ENCODE measurements at places on chromosomes 2 and 18. TPM values are rescaled to one million over a fixed set of nuclear protein-coding genes. Genes with fewer than 3 reads are reported as not detected.
A peak's percentile ranks its signal among the peaks of the same experiment; 100 is the strongest.

DNA sequence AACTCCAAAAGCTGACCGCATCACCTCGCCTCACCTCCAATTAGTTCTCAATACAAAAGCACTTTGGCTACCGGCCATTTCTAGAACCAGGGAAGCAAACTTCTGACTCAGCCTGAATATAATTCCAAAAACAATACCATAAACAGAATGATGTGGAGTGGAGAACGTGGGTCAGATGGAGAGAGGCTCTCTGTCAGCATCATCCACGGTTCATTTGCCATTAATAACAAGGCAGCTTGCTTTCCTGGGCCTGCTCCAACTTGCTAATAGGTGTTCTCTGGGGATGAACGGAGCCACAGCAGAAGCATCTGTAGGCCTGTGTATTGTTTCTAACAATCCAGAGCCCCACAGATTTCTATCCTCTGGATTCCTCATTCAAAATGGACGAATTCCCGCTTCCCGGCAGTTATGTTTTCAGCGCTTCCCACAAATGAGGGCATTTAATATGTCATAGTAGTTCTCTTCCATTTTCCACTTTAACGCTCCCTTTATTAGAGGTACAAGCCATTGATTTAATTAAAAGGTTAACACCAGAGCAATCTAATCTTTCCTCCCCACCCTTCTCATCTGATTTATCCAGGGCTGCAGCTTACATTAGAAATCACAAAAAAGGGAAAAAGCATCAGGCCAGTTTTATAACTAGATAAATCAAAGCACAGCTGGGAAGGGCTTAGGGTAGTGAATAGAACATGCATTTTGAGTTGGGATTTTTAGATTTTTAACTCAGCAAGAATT is 23.2 kb upstream of the CNTNAP5 start:
- no peak for DNase-seq

The PROM2 gene
- 0.51 TPM for total RNA-seq

DNA sequence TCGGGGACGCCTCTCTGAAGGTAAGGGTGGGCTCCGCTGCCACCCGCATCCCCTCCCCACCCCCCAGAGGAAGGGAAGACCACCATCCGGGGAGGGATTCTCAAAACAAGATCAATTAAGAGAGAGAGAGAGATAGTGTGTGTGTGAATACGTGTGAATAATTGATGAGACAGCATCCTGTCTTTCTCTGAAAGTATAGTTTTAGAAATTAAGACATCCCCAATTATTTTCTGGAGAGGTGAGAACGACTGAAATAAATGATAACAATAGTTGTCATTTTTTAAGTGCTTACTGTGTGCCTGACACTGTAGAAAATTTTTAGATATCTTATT is 751 bp downstream of the IL18R1 start:
- no peak for DNase-seq

DNA sequence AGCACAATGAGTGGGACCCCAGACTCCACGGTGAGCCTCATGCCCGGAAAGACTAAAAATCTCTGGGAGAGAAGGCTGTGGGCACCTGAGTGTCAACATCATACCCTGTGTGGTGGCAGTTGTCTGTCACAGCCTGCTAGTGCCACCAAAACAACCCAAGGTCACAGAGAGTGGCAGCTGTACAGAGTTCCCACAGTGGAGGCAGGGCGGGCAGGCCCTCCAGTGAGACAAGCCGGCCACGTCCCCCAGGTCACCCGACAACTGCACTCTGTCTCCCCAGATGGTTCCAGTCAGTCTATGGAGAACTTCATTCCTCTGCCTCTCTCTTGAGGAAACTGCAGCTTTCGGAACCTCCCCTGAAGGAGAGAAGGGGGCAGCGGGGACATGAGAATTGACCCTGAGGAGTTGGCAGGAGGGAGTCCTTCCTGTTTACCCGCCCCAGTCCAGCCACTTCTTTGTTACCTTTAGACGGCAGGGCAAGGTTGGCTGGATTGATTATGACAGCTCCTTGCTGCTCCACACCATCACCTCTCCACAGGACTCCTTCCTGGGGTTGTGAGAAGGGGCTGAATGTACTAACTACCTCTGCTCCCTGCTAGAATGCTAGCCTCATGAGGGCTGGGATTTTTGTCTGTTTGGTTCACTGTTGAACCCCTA is 11.3 kb upstream of the FIGLA start:
- no peak for DNase-seq

The IL1F10 gene
- not detected for total RNA-seq

- DNase-seq, result no peak
Observed at GRCh38 chr2:236162031-236162845, 5.9 kb downstream of the GBX2 start.

DNA sequence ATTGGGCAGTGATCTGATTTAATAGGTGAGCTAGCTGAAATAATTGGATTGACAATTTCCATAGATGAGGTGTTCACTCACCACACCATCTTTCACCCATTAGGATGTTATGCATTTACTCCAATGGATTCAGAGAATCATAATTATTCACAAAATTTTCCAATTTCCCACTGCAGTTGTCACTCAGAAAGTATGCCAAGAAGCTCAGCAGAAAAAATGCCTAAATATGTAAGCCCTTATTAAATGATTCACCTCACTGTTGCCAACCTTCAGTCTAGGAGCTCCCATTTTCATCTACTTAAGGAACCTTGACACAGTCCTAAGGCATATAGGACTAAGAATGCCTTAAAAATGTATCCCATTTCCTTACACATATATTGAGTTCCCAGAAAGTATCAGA is 94.3 kb downstream of the MBD2 start:
- no peak for DNase-seq

DNA sequence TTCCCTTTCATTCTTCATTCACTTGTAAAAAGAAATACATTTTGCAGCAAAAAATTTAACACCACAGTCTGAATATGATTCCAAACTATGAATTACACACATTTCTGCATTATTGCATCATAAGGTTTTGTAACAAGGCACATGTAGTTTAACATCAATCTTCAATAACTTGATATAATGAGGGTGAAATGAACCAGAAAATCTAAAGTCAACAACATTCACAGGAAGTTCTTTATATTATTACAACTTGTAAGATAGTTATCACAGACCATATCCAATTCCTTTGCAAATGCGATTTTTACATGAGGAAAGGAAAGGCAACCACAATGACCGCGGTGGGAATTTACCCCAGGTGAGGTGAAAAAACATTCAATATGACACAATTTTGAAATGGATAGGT is 213.3 kb downstream of the NAPG start:
- no peak for DNase-seq

The AFTPH gene
- 24.4 TPM for total RNA-seq

DNA sequence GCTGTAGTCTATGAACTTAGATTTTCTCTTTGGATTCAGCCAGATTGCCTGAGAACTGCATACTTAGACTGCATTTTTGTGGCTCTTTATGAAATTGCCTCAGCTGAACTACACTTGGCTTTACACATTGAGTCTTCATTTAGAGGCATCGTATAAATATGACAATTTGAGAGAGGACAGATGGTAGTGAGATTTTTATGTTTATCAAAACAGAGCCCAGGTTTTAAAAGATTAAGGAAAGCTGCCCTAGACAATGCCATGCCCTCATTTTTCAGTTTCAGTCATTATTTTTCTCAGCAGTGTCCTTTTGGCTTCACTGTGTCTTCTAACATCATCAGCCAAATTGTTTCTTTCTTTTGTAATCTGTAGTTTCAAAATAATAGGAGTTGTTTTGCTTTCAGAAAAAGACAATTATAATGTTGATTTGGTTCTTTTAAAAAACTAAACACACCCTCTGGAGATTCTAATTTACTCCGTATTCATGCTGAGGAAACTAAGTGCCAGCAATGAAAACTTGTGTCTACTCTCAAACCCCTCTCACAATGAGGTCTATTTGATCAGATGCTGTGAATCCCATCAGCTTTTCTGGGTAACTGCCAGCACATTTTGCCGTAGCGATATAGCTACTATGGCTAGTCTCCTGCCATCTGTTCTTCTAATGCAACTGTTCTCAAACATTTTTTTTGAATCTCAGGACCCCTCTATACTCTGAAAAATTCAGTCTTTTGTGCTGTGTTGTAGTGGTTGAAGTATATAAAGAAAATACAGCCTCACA is 46.2 kb downstream of the TWSG1 start:
- DNase-seq, result no peak

- no peak for DNase-seq
Observed at GRCh38 chr2:11100130-11100529, 55.1 kb upstream of the SLC66A3 start.

The LINC00305 gene
- total RNA-seq, result not detected

GRCh38 chr18:9340472-9340871 is 5.9 kb downstream of the TWSG1 start:
- no peak for DNase-seq

GRCh38 chr2:61770298-61770697 is 83.6 kb downstream of the FAM161A start:
- no peak for DNase-seq

The TMX3 gene
- 16.7 TPM for total RNA-seq

DNA sequence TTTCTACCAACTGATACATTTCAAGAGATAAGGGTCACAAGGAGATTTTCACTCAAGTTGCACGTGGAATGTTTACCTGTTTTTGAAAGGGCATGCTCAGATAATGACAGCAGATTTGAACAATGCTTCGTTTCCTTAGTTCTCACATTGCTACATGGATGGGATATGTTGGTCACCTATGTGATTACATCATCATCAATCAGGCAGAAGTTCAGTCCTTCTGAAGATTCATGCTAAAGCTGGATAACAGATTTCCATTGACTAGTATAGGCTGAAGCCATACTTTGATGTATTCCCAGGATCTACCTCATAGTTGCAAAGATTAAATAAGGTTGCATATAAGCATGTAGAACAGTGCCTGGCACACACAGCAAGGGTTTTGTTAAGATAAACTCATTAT is 19.7 kb downstream of the TCF7L1 start:
- no peak for DNase-seq

DNA sequence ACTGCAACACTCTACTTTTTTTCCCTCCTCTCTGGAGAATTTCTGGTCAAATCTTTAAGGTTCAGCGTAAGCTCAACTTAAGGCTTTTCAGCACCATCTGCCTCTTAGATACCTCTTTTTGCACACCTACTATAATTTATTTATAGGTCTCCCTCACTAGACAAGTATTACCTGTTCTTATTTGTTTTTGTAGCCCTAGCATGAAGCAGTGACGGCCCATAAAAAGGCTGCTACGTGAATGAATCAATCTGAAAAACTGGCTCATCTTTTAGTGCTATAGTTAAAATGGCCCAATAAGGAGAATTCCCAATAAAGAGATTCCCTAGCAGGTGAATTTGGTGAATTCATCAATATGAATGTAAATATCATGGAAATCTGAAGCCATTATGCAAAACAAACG is 6.5 kb downstream of the RNF149 start:
- DNase-seq, result no peak

- DNase-seq, result peak; percentile 60
Observed at GRCh38 chr18:46334868-46335281, 230.7 kb downstream of the HAUS1 start.

GRCh38 chr2:233213975-233214374 is 37.5 kb upstream of the ATG16L1 start:
- no peak for DNase-seq

DNA sequence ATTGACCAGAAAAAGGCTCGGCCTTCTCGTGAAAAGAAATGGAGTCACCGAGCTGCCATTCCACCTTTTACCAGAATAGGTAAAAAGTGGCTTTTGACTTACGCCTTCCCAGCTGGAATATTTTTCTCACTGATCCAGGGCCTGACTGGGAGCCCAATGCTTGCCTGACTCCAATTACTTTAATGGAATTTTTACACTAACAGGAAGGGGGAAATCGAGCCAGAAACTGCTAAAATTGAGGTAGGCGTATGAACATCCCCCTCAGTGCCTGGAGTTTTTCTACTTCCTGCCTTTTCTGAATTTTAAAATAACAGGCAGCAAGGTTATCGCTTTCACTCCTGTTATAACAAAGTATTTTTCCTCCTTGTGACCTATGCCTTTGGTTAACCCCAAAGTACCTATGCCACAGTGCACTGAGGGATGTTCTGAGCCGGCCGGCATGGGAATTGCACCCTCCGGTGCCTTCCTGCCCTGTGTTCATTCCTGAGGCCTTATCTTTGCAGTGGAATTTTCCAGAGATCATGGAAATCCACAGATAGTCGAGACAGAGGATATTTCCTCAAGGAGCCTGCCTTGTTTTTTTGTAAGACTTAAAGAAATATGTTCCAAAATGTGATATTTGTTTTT is 18.3 kb upstream of the RPL31 start:
- no peak for DNase-seq

The HAAO gene
- 77.1 TPM for total RNA-seq

DNA sequence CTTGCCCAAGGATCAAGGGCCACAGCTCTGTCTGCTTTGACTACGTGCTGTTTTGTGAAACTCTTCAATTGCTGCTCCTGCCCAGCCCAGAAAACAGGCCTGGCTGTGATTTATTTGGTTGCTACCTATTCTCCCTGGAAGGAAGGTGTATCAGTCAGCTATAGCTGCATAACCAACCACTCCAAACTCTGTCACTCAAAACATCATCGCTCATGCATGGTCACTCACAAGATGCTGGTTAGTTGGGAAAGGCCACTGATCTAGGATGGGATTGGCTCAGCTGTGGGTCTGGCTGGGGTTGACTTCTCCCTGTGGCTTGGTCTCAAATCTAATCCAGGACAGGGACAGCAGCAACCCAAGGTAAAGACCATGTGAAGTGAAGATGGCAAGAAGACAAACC is 14.6 kb downstream of the TEX51 start:
- DNase-seq, result no peak

DNA sequence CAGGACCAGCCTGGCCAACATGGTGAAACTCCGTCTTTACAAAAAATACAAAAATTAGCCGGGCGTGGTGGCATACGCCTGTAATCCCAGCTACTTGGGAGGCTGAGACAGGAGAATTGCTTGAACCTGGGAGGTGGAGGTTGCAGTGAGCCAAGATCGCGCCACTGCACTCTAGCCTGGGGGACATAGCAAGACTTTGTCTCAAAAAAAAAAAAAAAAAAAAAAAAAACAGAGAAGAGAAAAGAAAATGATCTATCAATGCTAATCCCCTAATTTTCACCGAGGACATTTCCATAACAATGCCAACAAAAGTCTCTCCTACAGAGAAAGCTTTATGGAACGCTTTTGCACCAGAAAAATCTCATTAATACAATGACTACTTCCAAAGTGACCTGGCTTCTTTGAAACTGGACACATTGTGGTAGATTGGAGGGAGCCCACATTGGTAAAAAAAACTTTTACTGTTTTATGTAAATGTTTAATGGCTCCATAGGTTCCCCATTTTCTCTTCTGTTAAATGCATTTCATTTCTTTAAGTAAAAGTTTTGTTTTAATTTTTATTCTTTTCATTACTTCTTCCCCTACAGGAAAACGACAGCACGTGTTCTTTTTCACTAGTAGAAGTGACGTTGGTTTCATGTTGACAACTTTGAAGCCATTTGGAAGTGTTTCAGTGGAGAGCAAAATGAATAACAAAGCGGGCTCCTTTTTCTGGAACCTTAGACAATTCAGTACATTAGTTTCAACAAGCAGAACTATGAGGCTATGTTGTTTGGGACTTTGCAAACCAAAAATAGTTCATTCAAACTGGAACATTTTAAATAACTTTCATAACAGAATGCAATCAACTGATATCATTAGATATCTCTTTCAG is 888 bp downstream of the FASTKD2 start:
- no peak for DNase-seq

Measured in right lobe of liver (tissue), 6 donors.